CD4-positive, alpha-beta T cell treated with Interleukin-17A for 1 hour (primary cell): ENCODE measurements at places on chromosomes 1 and 21.

DNA sequence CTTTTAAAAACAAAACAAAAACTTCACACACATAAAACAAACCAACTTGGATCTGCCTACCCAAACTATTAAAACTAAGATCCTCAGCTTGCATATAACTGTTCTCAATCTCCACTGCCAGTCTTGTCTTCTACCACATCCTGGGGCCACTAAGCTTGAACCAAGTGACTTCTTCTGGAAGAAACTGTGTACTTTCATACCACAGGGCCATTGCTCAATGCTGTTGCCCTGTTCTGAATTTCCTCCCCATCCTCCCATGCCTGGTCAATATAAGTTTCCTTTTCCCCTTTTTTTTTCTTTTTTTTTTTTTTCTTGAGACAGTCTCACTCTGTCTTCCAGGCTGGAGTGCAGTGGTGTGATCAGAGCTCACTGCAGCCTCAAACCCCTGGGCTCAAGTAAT lies 109.9 kb downstream of the KIAA0319L start:
- no peak for DNase-seq

GRCh38 chr1:27787895-27788294 lies 14.9 kb downstream of the STX12 start:
- no peak for DNase-seq

GRCh38 chr1:2809656-2810055 lies 8.2 kb upstream of the TTC34 start:
- DNase-seq = no peak

- DNase-seq = no peak
These were observed 407.6 kb upstream of the VAMP3 start for GRCh38 chr1:7363450-7363849.

- DNase-seq = no peak
These were observed 8.9 kb downstream of the MIIP start for GRCh38 chr1:12028248-12028647.

DNA sequence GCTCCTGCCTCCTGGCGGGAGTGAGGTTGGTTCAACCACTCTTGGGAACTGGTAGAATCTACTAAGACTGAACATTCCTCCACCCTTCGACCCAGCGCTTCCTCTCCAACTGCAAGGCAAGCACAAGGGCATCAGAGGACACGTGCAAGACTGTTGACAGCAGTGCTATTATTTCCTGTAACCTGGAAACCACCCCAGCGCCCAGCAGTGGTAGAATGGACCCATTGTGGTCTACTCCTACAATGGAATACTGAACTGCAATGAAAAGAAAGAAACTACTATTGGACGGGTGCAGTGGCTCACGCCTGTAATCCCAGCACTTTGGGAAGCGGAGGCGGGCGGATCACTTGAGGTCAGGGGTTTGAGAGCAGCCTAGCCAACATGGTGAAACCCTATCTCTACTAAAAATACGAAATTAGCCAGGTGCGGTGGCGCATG lies 33.0 kb upstream of the TARDBP start:
- DNase-seq = peak; percentile 3

- no peak for DNase-seq
These were observed 760 bp upstream of the GJC2 start for GRCh38 chr1:228148935-228149405.

DNA sequence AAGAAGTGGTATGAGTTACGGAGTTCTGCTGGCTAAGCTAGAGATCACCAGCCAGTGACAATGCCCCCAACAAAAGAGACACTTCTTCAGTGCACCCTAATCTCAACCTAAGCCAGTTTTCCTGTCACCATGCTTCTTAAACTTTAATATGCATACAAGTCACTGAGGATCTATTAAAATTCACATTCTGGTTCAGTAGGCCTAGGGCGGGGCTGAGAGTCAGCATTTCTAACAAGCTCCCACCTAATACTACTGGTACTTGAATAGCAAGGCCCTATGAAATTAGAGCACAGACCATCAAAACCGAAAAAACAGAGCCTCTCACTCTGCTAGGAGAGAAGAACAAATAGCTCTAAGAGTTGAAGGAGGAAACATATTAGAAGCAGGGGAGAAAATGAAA lies 7.9 kb downstream of the PSMB4 start:
- no peak for DNase-seq

GRCh38 chr1:85815906-85816305 lies 107.7 kb upstream of the ZNHIT6 start:
- DNase-seq = no peak

DNA sequence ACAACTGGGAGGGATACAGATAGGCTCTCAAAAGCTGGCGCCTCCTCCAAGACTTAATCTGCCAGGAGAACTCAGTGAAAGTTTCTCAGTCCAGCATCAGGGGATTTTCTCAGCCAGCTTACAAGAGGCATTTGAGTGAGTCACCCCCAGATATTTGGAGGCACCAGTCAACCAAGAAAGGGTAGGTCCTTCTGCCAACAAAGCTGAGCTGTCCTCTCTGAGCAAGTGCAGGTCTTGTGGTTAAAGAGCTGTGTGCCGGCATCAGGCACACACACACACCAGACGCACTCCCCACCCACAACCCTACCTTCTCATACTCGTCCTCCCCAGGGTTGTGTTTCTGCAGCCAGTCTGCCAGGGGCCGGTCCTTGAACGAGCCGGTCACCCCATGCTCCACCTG lies 27.0 kb upstream of the PPP1R15B start:
- no peak for DNase-seq

DNA sequence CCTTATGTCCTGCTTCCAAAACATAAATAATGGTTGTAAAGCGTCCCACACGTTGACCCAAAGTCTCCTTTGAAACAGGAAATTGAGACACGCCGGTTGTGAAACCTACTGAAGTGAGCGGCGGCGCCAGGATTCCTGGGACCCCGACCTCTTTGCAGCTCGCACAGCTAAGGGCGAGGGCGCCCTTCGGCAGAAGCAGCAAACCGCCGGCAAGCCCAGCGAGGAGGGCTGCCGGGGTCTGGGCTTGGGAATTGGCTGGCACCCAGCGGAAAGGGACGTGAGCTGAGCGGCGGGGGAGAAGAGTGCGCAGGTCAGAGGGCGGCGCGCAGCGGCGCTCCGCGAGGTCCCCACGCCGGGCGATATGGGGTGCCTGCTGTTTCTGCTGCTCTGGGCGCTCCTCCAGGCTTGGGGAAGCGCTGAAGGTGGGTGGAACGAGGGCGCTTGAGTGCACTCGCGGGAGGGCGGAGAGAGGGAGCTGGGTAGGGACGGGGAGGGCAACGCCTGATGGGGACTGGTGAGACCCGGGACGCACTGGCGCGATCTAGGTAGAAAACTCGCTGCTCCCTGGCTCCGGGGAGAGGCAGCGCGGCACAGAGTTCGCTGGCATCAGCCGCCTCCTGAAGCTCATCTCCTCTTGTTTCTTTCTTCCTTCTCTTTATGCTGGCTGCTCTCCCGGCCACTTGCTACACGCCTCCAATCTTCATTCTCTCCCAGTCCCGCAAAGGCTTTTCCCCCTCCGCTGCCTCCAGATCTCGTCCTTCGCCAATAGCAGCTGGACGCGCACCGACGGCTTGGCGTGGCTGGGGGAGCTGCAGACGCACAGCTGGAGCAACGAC lies at the start of gene CD1D:
CD1D (plus strand) TSS at position 155 of the 836 bp plus-strand sequence; CDS start at position 362, 207 bp downstream.
- DNase-seq = no peak

DNA sequence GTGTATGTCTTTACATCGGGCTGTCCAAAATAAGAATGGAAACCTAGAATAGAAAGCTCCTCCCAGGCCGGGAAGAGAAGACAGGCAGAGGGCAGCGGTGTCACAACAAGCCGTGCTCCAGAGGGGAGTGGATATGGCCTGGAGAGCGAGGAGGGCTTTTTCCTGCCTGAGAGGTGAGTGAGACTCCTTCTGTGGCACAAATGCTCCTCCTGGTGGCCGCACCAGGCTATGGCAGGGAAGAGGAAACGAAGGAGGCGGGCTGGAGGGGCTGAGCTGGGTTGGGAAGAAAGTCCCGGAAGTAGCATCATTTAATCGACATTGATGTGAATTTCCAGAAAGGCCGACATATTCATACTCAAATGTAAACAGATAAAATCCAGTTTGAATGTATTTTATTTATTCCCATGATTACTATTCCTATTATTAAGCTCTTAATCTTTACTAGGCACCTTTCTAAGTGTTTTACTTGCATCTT lies 54.7 kb downstream of the MEF2D start:
- peak; percentile 85 for DNase-seq

GRCh38 chr21:30057108-30057507 lies 109.5 kb downstream of the CLDN17 start:
- no peak for DNase-seq

DNA sequence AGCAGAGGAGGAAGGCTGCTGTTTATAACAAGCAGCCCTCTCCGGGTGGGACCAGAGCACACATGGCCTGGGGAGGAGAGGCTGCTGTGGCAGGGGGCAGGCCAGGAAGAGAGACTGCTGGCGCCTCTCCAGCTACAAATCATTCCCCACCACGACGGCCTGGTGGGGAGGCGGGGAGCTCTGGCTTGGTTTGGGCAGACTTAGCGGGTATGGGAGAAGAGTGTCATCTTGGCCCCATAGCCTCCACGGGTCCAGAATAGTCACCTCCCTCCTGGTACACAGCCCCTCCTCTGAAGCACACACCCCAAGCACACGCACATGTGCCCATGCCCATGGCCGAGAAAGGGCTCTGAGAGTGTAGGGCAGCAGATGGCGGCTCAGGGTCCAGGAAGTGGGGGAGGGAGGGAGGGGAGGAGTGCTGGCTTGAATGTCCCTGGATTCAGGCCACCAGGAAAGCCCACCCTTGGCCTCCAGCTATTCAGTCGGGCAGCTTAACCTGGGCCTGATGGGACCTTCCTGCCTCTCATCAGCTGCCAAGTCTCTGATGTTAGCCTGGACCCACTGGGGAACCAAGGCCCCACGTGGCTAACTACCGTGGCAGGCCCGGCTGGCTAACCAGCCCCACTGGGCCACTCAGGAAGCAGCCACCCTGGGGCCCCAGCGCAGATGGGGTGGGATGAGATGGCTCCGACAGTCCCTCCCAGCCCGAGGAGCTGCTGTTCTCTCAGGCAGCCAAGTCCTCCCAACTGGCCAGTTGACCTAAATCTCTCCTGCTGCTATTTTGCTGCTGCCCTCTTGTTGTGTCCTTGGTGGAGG lies 10.9 kb downstream of the LRP8 start:
- no peak for DNase-seq

DNA sequence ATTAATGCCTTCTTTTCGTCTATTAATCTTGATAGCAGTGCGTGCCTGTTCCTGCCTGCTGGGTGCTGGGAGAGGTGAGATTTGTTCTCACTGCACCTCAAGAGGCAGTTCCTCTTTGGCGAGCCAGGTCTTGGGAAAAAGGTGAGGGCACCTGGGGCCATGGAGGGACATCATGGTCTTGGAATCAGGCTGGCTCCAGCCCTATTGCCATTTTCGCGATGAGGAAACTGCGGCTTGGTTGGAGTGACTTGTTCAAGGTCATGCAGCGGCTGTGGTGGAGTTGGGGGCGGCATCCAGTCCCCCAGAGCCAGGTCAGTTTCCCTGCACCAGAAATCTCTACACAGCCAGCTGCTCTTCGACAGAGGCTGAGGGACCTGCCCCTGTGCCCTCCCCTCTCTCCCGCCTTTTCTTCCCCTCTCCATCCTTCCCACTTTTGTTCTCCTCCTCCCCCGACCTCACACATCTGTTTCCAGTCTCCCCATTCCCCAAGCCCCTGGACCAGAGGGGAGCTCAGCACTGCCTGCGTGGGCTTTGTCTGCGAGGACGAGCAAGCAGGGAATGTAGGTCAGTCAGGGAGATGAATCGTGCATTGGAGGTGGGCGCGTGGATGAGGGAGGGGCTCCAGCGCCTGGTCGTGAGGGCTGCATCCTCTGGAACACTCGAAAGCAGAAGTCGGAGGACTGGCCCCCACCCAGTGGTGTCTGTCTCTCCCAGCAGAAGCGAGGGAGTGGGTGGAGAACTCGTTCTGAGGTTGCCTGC lies 135.1 kb downstream of the ACTL8 start:
- DNase-seq = no peak

DNA sequence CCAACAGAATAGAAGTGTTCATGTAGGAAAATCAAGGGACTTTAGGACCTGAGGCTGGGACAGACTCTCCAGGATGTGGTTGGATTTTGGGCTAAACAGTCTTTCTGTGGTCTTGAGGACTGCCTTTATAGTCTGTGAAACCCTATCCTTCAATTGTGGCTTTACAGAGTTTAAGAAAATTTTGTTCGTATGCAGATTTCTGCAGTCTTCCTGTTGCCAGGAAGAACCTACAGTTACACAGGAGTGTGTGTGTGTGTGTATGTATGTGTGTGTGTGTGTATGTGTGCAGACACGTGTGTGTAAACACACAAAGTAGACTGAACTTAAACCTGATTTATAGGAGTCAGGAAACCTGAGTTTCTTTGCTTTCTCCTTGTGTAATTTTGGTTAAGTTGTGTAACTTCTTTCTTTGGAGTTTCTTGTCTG lies 22.8 kb downstream of the NEK7 start:
- DNase-seq = peak; percentile 67

DNA sequence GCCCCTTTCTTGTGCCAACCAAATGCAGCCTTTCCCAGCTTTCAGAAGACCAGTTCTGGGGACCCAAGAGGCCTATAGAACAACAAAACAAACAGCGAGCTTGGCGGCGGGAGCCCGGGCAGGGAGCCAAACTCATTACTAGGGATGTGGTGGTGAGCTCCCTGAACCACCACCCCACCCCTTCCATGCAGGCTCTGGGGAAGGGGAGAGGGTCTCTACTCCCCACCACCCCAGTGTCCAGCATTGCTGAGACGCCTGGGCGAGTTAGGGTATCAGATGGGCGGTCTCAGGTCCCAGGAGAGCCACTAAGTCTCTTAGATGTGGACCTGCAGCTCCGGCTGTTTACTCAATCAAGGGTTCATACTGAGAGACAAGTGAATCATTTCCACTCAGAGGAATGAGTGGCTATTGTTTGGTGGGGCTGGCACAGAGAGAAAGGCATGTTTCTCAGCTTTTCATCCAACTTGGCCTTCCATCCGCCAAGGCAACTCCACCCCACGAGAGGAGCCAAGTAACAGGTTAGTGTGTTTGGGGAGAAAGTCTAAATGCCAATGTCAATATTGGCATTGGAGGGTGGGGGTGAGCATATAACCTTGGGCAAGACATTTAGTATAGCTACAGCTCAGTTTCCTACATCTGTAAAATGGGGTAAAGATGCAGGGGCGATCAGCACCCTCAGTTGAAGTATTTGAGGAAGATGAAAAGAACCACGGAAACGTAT lies 40.9 kb downstream of the PLXNA2 start:
- DNase-seq = no peak

DNA sequence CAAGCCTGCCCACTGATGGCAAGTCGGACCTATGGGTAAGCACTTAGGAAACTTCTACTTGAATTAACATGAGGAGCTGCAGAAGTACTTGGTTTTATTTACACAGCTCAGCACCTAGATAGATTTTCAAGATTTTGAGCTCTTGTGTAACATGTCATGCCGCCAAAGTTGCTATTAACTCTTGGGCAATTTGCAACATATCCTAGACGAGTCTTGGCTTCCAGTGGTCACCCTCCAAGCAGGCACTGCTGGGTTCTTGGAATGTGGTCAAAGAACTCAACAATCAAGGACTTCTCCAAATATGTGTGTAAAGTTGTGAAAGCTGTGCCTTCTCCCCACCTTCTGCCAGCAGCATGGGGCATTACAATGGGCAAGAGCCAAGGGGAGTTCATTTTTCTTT lies 17.8 kb upstream of the GUCA2B start:
- DNase-seq = no peak

DNA sequence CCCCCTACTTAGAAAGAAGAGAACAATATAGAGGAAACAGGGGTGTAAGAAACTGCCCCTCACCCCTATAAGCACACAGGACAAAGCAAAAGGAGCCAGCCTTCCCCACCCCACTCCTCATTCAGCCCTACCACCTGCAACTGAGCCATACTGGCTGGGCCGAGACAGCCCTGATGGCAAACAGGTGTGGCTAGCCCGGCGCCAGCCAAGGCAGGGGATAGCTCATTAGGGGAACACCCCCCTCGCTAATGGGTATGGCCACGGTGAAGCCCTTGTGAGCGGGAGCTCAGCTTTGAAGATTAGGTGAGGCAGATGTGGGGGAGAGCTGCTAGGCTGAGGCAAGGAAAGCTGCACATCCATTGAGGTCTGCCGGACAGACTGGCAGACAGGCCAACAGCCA lies 65.5 kb downstream of the ERI3 start:
- DNase-seq = no peak
